ENCODE measurements at places on chromosomes 16 and 17.

DNA sequence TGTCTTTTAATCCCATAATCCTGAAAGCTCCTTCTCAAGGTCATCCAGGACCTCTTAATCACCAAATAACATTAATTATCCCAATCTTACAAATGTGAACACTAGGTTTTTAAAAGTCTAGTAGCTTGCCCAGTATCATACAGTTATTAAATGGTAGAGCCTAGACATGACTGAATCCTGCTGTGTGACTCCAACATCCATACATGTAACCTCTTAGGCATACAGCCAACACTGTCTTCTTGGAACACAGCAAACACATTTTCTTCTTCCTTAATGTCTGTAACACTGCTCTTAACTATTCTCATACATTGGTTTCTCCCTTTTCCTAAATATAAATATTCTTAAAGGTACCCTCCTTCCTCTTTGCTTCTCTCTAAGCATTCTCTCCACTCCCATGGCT, 13.7 kb downstream of the BRIP1 start:
- DNase-seq: no peak

DNA sequence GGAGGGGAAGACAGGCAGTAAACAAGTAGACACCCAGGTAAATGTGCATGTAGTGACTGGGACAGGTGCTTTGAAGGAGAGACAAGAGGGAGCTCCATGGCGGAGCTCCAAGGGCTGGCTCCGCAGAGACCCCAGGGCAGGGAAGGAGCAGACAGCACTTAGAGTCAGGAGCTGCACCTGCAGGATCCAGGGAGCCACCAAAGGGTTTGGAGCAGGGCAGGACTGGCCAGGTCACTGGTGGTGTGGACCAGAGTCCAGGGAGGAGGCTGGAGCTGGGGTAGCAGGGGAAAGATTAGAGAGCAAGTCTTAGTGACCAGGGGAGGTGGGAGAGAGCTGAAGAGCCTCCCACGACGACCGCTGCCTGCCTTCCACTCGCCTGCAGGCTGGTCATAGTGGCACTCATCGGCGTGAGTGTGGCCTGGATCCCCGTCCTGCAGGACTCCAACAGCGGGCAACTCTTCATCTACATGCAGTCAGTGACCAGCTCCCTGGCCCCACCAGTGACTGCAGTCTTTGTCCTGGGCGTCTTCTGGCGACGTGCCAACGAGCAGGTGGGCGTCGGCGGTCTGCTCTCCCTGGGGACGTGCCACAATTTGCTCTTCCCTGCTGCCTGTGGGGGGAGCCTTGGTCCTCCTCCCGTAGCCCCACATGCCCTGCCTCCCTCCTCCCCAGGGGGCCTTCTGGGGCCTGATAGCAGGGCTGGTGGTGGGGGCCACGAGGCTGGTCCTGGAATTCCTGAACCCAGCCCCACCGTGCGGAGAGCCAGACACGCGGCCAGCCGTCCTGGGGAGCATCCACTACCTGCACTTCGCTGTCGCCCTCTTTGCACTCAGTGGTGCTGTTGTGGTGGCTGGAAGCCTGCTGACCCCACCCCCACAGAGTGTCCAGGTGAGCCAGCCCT, 14.7 kb upstream of the FAM83G start:
- DNase-seq: no peak

DNA sequence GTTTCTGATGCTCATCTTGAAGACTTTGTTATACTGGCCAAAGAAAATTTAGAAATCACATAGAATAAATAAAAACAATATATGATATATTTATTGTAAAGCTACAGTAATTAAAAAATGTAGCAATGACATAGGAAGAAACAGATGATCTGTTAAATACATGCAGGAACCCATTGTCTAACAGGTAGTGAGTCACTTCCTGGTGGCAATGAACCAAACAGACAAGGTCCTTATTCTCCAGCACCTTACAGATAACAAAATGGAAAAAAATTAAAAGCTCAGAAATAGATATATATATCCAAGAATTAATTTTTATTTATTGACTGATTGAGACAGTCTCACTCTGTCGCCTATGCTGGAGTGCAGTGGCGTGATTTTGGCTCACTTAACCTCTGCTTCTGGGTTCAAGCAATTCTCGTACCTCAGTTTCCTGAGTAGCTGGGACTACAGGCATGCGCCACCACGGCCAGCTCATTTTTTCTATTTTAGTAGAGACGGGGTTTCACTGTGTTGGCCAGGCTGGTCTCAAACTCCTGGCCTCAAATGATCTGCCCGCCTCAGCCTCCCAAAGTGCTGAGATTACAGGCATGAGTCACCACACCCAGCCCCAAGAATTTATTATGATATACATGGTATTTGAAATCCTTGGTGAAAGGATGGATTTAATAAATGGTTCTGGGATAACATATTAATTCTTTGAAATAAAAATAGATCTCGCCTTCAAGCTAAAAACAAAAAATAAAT, 7.5 kb downstream of the NETO2 start:
- no peak for DNase-seq

GRCh38 chr17:20059728-20060188, 50.6 kb downstream of the SPECC1 start:
- DNase-seq: no peak
